Mucosa of gallbladder (tissue), 1 donor: ENCODE measurements at places on chromosomes 6 and 20.

- no peak for DNase-seq
Observed at GRCh38 chr6:165664559-165665383, 1.7 kb upstream of the PDE10A start.

DNA sequence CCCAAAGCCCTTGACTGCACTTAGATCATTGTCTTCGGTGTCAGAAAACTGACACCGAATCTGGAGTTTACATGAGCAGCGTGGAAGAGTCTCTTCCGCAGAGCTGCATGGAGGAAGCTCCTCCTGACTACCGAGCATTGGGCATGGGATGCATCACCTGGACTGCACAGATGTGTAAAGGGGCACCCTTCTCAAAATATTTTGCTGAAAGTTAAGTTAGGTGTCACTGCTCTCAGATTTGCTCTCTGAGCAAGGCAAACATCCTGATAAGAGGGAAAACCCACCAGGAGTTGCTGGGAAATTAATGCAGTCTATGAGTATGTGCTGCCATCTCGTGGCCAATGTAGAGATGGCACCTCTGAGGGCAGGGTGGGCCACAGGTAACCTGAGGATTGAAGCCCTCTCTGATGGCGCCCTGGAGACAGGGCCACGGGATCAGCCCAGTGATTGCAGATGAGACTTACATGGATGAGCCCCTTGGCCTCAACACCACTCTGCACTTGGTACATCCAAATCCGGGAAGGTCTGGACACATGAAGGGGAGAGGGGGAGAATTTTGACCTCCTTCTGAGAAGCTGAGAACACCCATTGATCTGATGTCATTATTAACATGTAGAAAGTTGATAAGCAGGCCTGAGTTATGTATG lies 129.9 kb downstream of the LPA start:
- DNase-seq: peak; percentile 43

- DNase-seq: no peak
Observed at GRCh38 chr20:49948809-49949507, 12.8 kb downstream of the RNF114 start.

DNA sequence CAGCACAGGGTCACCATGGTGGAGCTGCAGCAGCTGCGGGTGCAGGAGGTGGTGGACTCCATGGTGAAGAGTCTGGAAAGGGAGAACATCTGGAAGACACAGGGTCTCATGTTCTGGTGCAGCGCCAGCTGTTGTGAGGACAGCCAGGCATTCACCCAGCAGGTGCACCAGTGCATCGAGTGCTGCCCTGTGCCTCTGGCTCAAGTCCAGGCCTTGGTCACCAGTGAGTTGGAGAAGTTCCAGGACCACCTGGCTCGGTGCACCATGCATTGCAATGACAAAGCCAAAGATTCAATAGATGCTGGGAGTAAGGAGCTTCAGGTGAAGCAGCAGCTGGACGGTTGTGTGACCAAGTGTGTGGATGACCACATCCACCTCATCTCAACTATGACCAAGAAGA lies 22.9 kb upstream of the RIPK1 start:
- no peak for DNase-seq

- DNase-seq: no peak
Observed at GRCh38 chr20:62888406-62888805, 26.8 kb upstream of the TCFL5 start.

DNA sequence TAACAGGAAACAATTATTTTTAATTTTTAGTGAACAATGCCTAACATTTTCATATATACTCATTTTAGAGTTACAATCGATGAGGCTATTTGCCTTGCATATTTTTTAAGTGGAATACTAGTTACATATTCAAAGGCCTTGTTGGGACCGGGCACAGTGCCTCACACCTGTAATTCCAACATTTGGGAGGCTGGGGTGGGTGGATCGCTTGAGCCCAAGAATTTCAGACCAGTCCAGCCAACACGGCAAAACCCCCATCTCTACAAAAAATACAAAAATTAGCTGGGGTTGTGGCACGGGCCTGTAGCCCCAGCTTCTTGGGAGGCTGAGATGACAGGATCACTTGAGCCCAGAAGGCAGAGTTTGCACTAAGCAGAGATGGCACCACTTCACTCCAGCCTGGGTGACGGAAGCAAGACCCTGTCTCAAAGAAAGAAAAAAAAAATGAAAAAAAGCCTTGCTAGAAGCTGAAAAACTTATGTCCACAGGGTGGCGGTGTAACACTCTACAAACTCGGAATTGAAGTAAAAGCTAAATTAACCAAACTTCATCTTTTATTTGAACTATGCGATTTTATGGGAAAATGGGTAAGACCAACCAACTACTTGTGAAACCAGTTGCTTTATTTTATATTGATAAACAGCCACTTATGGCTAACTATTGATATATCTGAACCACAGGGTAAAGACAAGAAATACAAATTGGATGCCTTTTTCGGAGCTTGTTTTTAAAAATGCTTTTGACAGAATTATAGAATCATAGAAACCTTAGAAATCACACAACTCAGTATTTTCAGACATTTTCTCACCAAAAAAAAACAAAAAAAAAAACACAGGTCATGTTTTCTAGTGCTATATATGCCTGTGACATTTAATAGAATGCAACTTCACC lies 24.1 kb upstream of the ROS1 start:
- peak; percentile 65 for DNase-seq

DNA sequence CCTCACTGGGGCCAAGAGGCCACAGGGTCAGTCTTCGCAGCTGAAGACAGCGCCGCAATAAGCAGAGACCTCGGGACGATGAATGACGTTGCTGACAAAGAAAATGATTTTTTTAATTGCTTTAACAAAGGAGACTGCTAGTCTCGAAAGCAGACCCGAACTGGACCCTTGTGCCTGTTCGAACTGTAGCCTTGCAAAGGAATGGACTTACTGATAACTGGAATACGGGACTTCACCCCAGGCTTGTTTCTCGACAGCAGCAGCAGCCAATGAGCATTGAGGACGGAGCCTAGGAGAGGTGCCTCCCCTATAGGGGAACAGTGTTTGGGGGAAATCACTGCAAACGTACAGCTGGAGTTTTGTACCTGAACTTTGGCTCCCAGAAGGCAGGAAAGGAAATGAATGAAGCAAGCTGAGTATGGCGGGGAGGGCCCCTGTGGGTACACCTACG lies 1.3 kb upstream of the TAF4 start:
- no peak for DNase-seq

GRCh38 chr6:32637219-32637880 lies at the start of gene HLA-DQA1:
HLA-DQA1 (plus strand) TSS chr6:32637406; CDS start chr6:32637459, 53 bp downstream.
- peak; percentile 25 for DNase-seq
